ENCODE measurements at places on chromosomes 11 and 22. TPM values are rescaled to one million over a fixed set of nuclear protein-coding genes. Genes with fewer than 3 reads are reported as not detected.

VPS51 gene
- 176 TPM for total RNA-seq

SLC1A2 gene
- 0.10 TPM for total RNA-seq

SHISAL1 gene
- 0.05 TPM for total RNA-seq

- DNase-seq: no peak
Observed at GRCh38 chr11:131483453-131483852, 113.0 kb downstream of the NTM start.

GRCh38 chr22:43411040-43411868 is 560 bp upstream of the MPPED1 start:
- DNase-seq: no peak

DNA sequence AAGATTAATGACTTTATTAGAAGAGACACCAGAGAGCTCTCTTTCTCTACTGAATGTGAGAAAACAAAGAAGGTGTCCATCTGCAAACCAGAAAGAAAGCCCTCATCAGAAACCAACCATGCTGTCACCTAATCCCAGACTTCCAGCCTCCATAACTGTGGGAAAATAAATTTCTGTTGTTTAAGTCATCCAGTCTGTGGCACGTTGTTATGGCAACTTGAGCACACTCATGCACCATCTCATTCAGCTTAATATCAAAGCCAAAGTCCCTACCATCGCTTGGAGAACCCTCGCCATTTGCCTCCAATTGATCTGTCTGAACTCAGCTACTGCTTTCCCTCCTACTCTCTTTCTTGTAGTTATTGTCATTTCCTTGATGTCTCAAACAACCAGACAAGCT is 766.1 kb upstream of the ARHGAP42 start:
- DNase-seq: no peak

DNA sequence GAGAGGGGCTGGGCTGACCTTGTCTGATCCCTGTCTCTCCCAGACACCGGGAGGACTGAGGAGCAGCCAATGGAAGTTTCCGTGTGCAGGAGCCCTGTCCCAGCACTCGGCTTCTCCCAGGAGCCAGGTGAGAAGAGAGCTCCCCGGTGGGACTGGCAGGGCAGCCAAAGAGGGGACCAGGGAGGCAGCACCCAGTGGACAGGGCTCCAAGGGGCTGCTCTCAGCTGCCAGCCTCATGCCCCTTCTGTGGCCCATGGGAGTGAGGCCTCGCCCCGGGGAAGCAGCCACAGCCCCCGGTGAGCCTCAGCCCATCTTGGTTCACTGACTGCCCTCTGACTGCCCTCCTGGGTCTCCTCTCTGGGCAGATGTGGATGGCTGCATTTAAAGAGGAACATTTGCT is 6.8 kb downstream of the SCO2 start:
- no peak for DNase-seq

All from renal cortical epithelial cell (primary cell).